SK-N-DZ (cell line): ENCODE measurements at places on chromosomes 1 and 21.

GRCh38 chr1:236143104-236143948, 987 bp downstream of the GPR137B start:
- no peak for DNase-seq

DNA sequence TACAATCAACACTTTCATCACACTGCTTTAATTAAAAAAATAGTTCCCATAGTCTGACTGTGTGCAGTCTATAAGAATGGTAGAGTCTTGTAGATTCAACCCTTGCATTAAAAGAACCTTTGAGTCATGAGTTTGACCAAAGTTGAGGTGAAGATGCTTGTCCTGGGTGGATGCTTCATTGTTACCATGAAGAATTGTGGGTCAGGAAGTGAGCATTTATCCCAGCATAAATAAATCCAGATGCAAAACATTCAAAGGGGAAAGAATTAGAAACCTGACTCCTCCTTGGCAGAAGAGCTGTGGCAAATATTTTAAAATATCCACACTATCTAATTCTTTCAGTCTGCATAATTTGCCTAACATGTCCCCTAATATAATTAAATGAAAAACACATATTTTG, 72.9 kb upstream of the SPAG17 start:
- DNase-seq, result no peak

GRCh38 chr1:211581526-211581925, 2.6 kb upstream of the SLC30A1 start:
- DNase-seq, result no peak

- peak; percentile 7 for DNase-seq
Observed at GRCh38 chr1:245684166-245684565, 529.4 kb downstream of the KIF26B start.

DNA sequence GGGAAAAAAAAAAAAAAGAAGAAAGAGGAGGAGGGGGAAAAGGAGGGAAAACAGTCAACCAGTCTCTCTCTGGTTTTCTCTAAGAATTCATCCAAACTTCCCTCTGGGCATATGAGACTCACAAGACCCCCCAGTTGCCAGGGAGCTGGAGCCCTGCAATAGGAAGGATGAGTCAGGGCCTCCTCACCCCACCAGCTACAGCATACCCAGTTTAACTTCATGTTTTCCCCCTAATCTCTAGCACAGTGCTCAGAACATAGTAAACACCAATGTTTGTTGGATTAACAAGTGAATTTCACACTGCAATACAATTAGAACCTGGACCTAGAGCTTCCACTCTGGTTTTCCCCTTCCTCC, 7.8 kb downstream of the F11R start:
- no peak for DNase-seq

GRCh38 chr1:47696737-47697441, 259.0 kb downstream of the FOXD2 start:
- DNase-seq, result no peak

DNA sequence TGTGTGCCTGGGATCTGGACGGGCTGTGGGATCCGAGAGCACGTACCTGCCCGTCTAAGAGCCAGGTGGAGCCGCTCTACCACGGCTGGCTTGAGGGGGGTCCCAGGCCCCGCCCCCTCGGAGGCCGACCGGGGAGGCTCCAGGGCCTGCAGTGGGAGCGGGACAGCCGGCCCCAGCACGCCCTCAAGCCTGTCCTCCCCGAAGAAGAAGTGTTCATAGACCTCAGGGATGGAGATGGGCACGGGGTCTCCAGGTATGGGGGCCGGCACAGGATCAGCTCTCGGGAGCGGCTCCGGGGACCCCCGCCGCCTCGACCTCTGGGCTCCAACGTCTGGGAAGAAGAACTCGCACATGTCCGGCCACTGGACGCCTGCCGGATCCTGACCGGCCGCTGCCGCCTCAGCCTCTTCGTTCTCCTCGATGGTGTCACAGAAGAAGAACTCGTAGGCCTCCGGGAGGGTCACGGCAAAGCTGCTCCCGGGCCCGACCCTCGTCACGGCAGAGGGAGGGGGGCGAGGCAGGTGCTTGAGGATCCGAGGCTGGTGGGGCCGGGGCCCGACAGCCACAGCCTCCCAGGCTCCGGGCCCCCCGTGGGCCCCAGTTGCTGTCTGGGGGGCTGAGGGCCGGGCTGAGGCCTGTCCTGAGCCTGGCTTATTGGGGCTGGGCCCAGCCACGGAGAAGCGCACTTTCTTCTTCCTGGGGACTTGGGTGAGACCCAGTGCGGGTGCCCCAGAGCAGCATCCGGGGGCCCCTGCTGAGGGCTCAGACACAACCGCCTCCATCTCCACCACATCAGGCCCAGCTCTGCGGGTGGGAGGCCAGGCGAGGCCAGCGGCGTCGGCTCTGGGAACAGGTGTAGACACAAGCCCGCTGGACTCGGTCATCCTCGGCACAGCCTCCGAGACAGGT, 2.8 kb downstream of the PERM1 start:
- DNase-seq, result no peak

- no peak for DNase-seq
Observed at GRCh38 chr1:156285437-156285836, 1.3 kb downstream of the TMEM79 start.

- no peak for DNase-seq
Observed at GRCh38 chr1:51689075-51689440, 72.2 kb downstream of the OSBPL9 start.

DNA sequence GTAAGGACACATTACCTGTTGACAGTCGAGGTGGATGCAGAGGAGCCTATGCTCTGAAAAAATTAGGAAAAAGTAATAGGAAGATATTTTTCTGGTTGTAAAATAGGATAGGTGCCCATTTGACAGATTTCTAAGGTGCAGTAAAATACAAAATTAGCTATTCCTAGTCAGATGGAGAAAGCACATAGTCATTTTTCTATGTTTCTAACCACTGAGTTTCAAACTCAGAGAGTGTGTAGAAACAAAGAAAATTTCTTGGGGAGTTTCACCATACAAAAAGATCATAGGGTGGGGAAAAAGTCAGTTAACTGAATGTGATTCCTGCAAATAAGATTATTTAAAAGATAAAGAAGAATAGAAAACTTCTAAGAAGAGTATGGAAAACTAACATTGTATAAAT, 666.9 kb downstream of the KCNT2 start:
- DNase-seq, result no peak

DNA sequence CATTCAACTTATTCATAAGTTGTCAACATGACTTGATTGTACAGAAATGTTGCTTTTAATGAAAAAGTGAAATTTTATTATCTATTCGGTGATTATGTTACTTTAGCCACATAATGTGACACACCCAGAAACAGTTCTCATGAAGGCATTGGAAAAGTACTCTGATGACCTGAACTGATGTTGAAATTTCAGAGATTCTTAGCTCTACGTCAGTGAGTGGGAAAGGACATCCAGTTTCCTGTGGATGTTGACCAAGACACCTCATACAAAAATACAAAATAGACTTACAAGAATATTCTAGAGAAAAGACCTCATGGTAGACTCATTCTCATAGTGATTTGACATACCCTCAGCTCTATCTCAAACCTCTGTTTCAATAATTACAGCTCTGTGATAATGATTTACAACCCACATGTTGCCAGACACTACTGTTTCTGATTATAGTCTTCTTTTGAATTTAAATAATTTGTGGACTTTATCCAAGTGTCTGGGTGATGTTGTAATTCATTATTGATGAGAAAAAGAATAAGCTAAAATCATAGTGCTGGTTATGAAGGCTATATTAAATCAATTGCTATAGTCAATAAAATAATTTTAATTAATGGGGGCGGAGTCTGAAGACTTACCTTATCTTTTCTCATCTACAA, 37.3 kb downstream of the KCNK2 start:
- DNase-seq, result no peak

DNA sequence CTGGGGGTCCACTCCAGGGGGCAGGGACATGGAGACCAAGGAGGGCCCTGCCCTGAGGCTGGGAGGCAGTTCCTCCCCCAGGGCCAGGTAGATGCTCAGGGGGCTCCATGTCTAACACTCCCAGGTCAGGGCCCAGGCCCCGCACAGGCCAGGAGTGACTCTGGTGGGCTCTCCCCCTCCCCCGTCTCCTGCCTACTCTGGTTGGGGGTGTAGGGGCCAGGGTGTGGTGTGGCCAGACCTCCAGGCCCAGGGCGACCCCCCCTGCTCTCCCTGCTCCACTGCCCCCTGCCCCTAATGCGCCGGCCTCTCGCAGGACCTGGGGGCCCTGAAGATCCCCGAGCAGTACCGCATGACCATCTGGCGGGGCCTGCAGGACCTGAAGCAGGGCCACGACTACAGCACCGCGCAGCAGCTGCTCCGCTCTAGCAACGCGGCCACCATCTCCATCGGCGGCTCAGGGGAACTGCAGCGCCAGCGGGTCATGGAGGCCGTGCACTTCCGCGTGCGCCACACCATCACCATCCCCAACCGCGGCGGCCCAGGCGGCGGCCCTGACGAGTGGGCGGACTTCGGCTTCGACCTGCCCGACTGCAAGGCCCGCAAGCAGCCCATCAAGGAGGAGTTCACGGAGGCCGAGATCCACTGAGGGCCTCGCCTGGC, 19.7 kb upstream of the CCDC27 start:
- peak; percentile 35 for DNase-seq

DNA sequence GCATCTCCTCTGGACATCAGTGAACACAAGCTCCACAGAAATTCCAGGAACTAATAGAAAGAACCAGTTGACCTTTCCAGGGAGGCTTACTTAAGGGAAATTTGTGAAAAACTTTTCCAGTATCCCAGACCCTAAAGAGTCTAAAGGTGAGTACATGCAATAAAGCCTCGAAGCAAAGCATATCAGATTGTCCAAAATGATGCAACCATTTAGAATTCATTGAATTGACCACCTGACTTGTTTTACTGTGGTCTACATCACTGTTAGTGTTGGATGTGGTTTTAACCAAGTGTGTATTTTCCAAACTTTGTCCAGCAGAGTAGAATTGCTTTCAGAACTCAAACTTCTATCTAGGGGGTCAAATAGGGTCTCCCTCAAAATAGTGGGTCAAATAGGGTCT, 76.3 kb upstream of the TIAM1 start:
- DNase-seq, result no peak

DNA sequence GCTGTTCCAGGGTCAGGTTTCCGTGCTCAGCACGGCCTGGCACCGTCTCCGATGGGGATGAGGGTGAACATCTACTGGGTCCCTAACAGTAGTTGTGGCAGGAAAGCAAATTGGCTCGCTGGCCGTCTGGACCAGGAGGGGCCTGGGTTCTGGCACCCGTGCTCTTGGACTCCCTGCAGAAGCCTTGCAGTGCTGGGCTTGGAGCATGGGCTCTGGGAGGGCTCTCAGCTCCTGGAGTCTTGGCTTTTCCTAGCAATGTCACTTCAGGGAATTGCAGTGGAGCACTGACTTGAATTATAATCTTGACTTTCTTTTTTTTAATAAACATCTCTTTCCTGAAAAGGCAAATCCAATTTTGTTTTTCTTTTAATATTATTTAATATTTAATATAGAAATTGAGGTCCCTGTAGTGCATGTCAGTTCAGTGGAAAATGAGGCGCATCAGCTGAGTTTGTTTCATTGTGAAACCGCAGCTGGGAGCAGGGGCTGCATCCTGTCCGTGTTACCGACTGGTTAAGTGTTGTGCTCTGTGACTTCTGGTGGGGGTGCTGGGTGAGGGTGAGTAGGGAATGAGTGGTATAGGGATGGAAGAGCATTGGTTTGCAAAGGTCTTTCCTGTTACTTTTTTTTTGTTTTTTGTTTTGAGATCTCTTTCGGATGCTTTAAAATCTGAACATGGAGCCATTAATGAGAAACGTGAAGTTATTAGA, 64.1 kb downstream of the PEX14 start:
- DNase-seq, result no peak

DNA sequence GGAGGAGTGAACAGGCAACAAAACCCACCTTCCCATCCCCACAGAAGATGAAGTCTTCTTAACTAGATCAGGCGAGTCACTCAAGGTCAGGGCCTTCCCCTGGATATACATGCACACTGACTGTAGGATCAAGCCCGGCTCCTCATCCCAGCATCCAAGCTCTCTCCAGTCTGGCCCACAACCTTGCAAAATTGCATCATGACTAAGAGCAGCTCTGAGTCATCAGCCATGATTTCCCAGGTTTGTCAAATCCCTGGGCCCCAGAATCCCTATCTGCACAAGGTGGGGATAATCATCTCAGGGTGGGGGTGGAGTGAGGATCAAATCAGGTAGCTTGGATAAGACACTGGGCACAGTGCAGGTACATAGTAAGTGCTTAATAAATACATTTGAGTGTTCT, 199.3 kb upstream of the GRIK3 start:
- no peak for DNase-seq

DNA sequence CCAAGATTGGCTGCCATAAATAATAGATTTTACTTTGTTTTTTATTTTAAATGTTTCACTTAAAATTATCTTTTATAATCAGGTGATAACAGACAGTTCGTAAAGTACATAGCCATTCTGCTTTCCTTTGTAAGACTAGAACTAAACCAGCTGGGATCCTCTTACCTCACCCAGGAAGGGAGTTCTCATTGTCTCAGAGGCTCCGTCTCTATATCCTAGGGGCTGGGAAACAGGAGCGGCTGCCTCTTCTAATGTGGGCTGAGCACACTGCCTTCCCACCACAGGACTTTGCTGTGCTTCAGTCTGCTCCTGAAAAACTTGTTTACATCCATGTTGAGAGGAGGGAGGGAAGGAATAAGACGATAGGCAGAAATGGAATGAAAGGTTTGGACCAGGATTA, 45.6 kb upstream of the PGD start:
- DNase-seq, result no peak

DNA sequence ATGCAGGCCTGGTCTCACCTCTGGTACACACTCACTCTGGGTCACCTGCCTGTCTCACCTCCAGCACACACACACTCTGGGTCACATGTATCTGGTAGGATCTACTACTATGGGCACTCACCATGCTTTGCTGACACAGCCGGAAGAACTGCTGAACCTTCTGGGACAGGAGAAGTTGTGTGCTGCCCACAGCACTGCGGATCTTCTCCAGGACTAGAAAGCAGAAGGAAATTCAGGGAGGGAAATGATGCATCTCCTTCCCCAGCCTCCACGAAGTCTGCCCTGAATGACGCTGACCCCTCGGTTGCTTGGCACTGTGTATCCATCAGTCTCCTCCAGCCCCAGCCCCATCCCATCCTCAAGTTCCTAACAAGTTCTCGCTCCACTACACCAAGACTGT, 7.9 kb upstream of the SMIM12 start:
- DNase-seq, result no peak

DNA sequence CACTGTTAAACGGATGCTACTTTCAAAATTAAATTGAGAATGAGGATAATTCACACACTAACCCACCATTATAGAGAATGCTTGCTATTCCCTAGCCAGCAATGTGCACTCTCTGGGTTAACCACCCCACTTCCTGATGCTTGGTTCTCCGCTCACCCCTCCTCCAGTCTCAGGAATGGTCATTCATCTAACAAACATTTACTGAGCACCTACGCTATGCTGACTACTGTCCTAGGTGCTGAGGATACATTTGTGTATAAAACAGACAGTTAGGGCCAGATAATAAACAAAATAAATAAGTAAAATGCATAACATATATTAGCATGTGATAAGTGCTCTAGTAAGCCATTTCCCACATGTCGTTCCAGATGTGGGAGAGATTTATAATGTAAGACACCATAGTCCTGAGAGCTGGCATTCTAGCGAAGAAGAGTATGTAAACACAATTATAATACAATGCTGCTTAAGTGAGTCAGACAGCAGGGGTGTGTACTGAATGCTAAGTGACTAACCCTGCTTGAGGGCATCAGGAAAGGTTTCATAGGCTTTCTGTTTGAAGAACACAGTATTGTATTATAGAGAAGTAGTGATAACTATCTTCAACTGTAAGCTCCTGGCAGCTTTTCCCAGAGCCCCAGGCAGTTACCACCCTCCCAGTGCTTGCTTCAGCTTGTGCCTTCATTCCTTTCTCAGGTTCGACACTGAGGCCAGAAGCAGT, 126.7 kb upstream of the CACHD1 start:
- DNase-seq, result no peak

GRCh38 chr21:25176637-25177412, 430.5 kb downstream of the MRPL39 start:
- peak; percentile 12 for DNase-seq
